ENCODE measurements at places on chromosomes 13 and 19.
A peak's percentile ranks its signal among the peaks of the same experiment; 100 is the strongest.

- DNase-seq, result no peak
Measured at GRCh38 chr13:44938854-44939253, 50.4 kb downstream of the NUFIP1 start.

DNA sequence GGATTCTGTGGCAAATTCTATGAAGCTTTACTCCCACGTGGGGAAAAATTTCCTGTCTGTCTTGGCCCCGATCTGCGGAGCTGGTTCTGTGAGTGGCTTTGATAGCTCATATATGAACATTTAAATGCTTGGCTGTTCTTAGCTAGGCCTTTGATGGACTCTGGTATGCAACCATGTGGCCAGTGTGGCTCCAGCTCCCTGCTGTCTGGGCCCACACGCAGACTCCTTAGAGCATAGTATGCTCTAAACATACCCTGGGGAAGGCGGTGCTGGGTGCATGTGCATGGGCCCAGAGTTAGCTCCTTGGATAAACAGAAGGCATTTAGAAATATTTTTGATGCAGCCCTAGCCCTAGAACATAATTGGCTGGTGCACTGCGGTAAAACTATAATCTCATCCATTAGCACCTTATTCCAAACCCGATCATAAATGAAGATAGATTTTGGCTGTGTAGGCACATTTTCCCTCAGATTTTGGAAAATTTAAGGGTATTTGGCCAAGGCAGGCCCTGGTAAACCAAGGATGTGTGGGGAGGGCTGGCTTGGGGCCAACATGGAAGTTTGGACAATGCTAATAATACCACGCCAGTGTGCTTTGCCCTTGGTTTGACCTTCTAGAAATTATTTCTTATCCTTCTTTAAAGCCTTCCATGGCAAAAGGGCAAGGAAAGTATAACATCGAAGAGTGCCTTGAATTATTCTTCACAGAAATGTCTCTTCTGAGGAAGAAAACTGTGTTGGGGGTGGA lies 153.5 kb downstream of the LMO7 start:
- DNase-seq, result no peak

- peak; percentile 25 for DNase-seq
Measured at GRCh38 chr19:49502866-49503581, 6.8 kb downstream of the RPS11 start.

DNA sequence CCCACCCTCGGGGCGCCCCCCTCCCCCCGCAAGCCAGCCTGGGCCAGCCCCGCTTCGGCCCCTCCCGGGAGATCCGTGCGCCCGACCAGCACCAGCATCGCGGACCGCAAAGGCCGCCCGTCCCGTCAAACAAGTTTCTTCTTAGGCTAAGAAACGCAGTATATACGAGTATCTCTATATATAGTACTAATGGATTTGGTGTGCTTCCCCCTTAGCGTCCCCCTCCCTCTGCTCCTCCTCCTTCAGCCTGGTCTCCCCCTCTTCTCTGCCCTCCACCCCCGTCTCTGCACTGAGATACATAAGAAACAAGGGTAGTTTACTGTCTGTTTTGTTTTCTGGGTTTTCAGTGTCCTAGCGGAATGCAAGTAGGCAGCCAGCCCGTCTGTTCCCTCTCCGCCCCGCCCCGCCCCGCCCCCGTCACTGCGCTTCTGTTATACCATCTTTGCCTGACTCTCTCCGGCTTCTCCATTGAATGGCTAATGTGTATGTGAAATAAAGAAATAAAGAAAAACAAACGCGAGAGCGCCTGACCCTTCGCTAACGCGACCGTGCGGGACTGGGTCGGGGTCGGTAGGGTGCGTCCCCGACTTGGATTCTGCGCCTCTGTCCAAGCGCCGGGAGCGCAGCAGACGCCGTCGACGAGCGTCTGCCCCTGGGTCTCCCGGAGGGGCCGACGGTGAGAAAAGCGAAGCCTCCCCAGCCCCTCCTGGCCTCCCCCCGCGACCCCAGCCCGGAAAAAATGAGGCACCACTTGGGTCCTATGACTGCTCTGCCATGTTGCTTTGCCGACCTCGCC lies 4.2 kb downstream of the LYL1 start:
- DNase-seq, result peak; percentile 52

DNA sequence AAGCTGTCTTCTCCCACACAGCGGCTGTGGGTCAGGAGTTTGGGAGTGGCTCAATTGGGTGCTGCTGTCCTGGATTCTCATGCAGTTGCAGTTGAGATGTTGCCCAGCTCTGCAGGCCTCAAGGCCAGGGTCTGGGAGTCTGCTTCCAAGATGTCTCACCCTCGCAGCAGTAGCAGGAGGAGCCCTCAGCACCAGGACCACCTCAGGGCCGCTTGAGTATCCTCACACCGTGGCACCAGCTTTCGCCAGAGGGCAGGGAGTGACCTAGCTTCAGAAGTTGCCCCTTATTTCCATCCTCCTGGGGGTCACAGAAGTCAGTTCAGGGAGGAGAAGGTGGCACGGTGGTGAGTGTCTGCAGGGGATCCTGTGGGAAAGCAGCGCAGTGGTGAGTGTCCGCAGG lies 20.9 kb downstream of the TFDP1 start:
- no peak for DNase-seq

DNA sequence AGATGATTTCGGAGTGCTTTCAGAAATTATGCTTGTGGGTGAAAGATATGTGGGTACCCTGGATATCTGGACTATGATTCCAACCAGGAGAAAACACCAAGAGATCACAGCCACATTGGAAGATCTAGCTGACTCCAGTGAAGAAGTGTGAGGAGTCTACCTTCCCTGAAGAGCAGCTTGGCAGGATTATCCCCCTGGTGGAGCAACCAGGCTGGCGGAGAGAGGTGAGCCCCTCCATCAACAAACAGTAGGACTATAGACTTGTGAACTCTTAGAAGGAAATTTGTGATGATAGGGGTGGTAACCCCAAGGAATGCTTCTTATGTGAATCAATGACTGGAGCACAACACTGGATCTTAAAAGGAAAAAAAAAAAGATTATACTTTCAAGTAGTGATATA lies 47.8 kb upstream of the DIAPH3 start:
- DNase-seq, result no peak

DNA sequence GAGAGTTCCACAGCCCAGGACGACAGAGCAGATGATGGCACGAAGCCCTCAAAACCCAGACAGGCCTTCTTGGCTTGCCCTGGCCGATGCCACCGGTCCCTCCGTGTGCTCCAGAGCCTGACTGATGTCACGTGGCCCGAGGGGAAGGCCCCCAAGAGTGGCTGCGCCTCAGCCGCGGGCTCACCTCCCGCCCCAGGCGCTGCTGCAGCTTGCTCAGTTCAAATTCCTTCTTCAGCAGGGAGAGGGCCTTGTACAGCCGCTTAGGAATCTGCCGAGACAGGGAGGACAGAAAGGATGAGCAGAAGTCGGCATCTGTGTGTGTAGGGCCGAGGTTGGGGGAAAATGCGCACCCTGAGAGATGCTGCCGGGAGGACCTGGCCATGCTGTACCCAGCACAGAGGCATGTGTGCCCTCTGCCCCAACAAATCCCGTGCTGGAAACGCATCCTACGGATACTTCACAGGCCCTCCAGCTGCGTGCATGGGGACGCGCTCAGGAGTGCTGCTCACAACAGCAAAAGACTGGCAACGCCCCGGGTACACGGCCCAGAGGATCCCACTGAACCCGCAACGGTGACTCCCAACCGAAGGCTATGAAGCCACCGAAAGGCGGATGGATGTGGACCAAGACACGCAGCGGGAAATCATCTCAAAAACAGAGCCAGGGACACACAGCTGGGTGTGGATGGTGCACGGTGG lies 12.9 kb downstream of the LONP1 start:
- DNase-seq, result no peak

All from AML-193 (cell line).